HFFc6 (cell line): ENCODE measurements at places on chromosomes 7 and 10. TPM values are rescaled to one million over a fixed set of nuclear protein-coding genes. Genes with fewer than 3 reads are reported as not detected.

DNA sequence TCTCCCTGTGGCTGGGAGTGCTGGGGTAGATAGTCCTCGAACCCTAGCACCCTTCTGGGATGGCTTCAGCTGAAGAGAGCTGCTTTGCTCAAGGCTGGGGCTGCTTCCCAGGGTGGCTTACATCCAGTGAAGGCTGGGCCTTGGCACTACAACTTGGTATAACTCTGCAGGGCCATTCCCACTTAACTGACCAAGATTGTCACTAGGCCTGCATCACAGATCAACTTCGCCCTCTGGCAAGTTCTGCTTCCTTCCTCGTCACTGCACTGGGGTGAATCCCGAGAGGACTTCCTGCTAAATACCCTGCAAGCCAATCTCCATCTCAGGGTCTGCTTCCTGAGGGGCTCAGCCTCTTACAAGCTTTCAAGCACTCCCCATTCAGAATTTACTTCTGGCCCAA is 195.2 kb downstream of the DOCK4 start:
- H3K27me3 ChIP-seq: peaks cover 4% of the 10 kb centered on the region
- H3K4me1 ChIP-seq: peaks cover 9% of the 10 kb centered on the region
- no peak overlapping the region for H3K4me3 ChIP-seq
- no peak for DNase-seq
- H3K27ac ChIP-seq: no peak overlapping the region

DNA sequence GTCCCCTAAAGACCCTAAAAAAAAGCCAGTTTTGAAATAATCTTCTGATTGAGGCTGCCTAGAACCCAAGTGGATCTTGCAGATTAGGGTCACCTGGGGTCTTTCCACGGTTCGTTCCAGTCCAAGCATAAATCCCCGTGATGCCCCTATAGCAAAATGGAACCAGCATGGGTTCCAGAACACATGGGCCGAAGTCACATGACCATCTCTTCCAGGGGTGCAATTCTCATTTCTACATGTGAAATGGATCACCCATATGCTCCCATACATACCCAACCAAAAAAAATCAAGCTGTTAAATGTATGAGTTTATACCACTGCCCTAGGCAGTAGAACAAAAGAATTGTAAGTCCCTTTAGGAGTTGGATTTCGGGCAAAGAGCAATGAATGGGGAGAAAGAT is 245.4 kb downstream of the SKIDA1 start:
- no peaks in the 10 kb centered on the region for H3K36me3 ChIP-seq
- H3K27ac ChIP-seq: no peak overlapping the region

DNA sequence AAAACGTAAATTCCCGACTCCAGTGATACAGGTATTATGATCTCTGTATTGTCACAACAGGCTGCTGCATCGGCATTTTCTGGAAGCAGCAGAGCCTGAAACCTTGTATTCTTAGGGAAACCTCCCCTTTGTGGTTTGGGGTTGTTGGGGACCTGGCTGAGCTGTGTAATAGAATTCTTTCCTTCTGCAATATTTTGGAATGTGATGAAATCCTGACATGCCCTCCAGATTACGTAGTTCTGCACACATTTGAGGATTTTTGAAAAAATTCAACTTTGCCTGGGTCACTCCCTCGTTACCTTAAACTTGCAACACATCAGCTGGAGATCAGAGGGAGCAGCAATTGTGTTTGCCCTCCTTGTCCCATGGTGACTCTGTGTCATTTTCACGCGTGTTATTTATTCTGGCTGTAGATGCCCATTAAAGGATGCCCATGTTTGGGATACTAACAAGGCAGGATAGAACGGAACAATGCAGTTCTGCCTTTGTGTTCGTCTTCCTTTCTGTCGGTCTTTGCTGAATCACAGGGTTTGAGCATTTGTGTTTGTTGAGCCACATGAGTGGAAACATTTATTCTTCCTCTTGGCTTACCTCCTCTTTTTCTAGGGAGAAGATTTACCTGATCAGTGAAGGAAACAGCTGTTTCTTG is 181.7 kb downstream of the TCF7L2 start:
- H3K27me3 ChIP-seq: peaks cover 7% of the 10 kb centered on the region
- H3K4me1 ChIP-seq: peaks cover 69% of the 10 kb centered on the region
- peak overlapping the region; percentile 69 for H3K4me3 ChIP-seq

- no peaks in the 10 kb centered on the region for H3K36me3 ChIP-seq
- DNase-seq: no peak
- no peak overlapping the region for H3K4me3 ChIP-seq
- H3K27me3 ChIP-seq: peaks cover 3% of the 10 kb centered on the region
- H3K4me1 ChIP-seq: no peaks in the 10 kb centered on the region
- H3K27ac ChIP-seq: no peak overlapping the region
Observed at GRCh38 chr10:129441372-129442009, 25.6 kb upstream of the MGMT start.

DNA sequence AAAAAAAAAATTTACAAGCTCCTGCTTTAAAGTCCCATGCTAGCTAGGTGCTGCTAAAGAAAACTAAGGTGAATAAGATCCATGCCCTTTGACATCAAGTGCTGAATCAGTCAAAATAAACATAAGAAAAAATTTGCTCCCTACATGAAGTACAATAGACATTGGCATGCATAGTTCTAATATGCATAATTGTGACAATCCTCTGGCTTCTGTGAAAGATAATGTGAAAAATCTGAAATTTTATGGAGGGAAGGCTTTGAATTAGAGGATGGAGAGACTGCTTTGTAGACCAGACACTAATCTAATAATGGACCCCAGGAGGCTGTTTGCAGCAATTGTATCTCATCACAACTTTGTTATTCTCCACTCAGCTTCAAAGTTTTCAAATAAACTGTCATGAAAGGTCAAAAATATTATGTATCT is 127.9 kb upstream of the CDK1 start:
- DNase-seq: no peak
- H3K4me3 ChIP-seq: no peak overlapping the region
- H3K4me1 ChIP-seq: peaks cover 5% of the 10 kb centered on the region
- H3K27ac ChIP-seq: no peak overlapping the region
- H3K36me3 ChIP-seq: no peaks in the 10 kb centered on the region

Gene NUDT13
- 1.6 to 2.3 TPM (median 2.1 TPM) in 3 replicates for total RNA-seq

GRCh38 chr10:1249142-1249920 is 193.1 kb downstream of the WDR37 start:
- no peak overlapping the region for H3K4me3 ChIP-seq
- H3K27ac ChIP-seq: no peak overlapping the region
- no peaks in the 10 kb centered on the region for H3K4me1 ChIP-seq

- H3K4me1 ChIP-seq: peaks cover 16% of the 10 kb centered on the region
- no peak overlapping the region for H3K4me3 ChIP-seq
- no peaks in the 10 kb centered on the region for H3K27me3 ChIP-seq
- no peak overlapping the region for H3K27ac ChIP-seq
Observed at GRCh38 chr7:133775201-133775600, 351.9 kb upstream of the LRGUK start.

GRCh38 chr10:132224343-132225072 is 37.8 kb downstream of the DPYSL4 start:
- DNase-seq: no peak
- no peak overlapping the region for H3K4me3 ChIP-seq
- no peaks in the 10 kb centered on the region for H3K4me1 ChIP-seq
- peaks cover 2% of the 10 kb centered on the region; the same call in 1 of the 2 replicates for H3K27me3 ChIP-seq

DNA sequence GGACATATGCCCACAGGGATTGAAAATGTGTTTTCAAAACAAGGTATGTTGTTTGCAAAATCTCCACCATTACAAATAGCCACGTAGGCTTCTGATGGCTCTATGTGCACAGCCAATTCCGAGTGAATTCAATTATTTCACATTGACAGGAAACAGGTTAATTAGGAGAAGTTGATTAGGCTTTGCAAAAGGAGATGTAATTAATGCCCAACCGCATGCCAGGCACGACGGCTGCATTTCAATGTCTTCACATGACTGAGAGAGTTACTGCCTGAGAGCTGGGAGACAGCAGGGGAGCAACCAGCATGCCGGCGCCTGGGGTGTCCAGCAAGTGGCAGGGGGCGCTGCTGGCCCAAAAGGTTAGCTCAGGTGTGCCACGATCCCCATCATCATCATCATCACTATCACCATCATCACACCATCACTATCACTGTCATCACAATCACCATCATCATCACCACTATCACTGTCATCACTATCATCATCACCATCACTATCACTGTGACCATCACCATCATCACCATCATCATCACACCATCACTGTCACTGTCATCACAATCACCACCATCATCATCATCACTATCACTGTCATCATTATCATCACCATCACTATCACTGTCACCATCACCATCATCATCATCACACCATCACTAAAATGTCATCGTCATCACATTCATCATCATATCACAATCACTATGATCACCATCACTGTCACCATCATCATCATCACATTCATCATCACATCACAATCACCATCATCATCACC is 30.2 kb downstream of the PWWP2B start:
- no peak for DNase-seq
- no peaks in the 10 kb centered on the region; the same call in 1 of the 2 replicates for H3K27me3 ChIP-seq
- no peaks in the 10 kb centered on the region for H3K4me1 ChIP-seq
- H3K27ac ChIP-seq: no peak overlapping the region
- H3K4me3 ChIP-seq: no peak overlapping the region
- no peaks in the 10 kb centered on the region for H3K36me3 ChIP-seq

Gene APBB1IP
- total RNA-seq: 31.8 to 36.4 TPM (median 35.4 TPM) in 3 replicates

DNA sequence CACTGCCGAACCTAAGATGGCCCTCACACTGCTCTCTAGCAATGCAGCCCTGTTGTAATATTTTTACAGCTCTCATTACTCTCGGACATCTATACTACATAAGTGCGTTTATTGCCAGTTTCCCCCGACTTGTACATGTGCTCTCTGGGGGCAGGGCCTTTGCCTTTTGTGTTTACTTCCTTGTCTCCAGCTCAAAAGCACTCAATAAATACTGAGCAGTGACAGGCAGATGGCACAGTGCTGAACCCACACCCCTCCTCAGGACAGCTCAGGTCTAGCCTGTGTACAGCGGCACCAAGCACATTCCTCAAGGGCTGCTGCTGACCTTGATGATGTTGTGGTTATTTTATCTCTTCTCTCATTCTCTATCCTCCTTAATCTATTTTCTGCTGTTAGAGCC is 68.0 kb upstream of the ELMO1 start:
- H3K4me3 ChIP-seq: no peak overlapping the region
- H3K36me3 ChIP-seq: no peaks in the 10 kb centered on the region
- no peak overlapping the region for H3K27ac ChIP-seq
- H3K4me1 ChIP-seq: no peaks in the 10 kb centered on the region
- no peaks in the 10 kb centered on the region for H3K27me3 ChIP-seq
- no peak for DNase-seq
